Epithelial cell of prostate (primary cell): ENCODE measurements at places on chromosomes 1 and 21.

DNA sequence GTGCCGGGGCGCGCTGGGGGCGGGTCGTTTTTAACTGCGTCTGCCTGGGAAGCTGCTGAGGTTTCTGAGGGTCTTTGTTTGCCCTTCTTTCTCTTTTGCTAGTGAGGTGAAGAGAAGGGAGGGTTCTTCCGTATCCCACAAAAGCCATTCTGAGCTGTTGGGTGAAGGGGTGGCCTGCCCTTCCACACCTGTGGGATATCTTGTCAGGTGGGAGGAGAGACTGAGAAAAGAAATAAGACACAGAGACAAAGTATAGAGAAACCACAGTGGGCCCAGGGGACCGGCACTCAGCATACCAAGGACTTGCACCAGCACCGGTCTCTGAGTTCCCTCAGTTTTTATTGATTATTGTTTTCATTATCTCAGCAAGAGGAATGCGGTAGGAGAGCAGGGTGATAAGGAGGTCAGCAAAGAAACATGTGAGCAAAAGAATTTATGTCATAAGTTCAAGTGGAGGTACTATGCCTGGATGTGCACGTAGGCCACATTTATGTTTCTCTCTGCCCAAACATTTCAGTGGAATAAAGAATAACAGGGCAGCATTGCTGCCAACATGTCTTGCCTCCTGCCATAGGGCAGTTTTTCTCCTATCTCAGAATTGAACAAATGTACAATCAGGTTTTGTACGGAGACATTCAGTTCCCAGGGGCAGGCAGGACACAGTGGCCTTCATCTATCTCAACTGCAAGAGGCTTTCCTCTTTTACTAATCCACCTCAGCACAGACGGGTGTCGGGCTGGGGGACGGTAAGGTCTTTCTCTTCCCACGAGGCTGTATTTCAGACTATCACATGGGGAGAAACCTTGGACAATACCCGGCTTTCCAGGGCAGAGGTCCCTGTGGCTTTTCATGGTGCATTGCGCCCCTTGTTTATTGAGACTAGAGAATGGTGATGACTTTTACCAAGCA is 972 bp downstream of the PGBD2 start:
- DNase-seq: no peak

DNA sequence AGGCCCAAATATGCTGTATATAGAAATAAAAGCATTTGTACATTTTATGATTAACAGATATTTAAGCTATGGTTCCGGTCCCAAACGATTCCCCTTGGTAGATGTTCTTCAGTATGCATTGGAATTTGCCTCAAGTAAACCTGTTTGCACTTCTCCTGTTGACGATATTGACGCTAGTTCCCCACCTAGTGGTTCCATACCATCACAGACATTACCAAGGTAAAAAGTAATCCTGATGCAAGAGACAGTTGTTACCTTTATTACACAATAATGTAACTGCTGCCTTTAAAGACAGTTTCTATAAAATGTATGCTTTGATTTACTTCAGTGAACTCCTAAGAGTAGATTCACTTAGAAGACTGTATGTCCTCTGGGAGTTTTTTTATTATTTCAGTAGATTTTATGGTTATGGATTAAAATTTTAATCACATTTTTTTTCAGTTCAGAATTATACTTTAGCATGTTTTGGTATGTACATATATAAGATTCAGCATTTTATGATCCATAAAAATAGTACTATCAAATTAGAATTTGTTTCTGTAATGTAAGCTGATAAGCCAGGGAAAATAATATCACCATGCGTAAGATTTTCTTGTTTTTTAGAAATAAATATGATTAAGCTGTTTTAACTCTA is 96.5 kb downstream of the USP25 start:
- peak; percentile 33 for DNase-seq

- DNase-seq: no peak
Observed at GRCh38 chr1:162284206-162284955, 92.3 kb downstream of the SPATA46 start.

GRCh38 chr1:19400875-19401534 is 84.3 kb downstream of the CAPZB start:
- no peak for DNase-seq

- peak; percentile 14 for DNase-seq
Observed at GRCh38 chr1:84208935-84209334, 64.9 kb downstream of the PRKACB start.

- no peak for DNase-seq
Observed at GRCh38 chr1:57672346-57673140, 248.7 kb upstream of the DAB1 start.
